Skeletal muscle cell (primary cell): ENCODE measurements at places on chromosomes 2 and 18.

DNA sequence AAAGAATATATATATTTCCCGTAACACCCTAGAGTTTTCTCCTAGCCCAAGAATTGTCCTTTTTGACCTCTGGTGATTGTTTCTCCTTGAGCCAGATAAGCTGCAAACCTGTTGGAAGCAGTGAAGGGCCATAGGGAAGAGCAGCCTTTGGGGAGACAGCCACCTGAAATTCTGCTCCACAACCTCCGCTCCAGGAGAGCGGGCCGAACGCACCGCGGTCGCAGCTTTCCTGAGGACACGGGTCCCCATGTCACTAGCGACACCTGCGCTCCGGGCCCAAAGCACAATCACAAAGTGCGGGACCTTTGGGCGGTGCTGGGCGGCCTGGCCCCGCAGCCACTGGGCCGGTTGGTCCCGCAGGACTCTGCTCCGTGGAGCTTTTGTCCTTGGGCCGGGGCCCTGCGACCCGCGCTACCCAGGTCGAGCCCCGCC is 557 bp upstream of the DSG2 start:
- DNase-seq, result no peak

- no peak for DNase-seq
Observed at GRCh38 chr2:145412155-145412554, 892.2 kb upstream of the ZEB2 start.

GRCh38 chr2:213451542-213452239 is 167.4 kb downstream of the SPAG16 start:
- no peak for DNase-seq

DNA sequence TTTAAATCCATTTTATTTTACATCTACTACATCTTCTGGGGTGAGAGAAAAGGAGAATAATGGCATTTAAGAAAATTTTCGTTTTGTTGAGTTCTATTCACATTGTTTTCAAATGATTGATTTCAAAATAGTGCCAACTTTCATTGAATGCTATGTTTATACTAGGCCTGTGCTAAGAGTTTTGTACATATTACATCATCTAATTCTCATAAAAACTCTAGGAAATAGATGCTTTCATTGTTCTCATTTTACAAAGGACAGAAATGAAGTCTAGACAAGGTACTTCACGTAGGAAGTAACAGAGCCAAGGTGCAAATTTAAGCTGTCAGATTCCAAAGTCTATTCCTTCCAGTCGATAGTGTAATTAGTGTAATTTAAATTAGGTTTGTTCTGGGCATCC is 402.8 kb upstream of the UBE2E3 start:
- peak; percentile 7 for DNase-seq

GRCh38 chr2:224175538-224175937 is 136.5 kb upstream of the SERPINE2 start:
- no peak for DNase-seq

- DNase-seq, result no peak
Observed at GRCh38 chr2:35522450-35522849, 833.1 kb upstream of the CRIM1 start.

DNA sequence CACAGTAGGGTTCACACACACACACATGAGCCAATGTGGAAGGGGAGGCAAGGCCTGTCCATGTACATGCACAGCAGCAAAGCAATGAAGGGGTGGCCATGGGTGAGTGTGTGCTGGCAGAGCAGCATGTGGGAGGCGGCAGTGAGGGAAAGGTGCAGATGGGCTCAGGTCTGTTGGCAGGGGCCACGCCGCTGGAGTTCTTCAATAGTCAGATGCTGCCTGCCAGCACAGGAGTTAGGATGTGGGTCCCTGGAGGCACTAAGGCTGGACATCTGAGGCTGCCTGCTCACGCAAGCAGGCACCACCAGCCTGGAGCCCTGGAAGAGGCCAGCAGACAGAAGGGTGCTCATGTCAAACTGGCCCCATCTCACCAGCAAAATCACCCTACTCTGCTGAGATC is 1304.9 kb downstream of the DSC3 start:
- DNase-seq, result no peak

DNA sequence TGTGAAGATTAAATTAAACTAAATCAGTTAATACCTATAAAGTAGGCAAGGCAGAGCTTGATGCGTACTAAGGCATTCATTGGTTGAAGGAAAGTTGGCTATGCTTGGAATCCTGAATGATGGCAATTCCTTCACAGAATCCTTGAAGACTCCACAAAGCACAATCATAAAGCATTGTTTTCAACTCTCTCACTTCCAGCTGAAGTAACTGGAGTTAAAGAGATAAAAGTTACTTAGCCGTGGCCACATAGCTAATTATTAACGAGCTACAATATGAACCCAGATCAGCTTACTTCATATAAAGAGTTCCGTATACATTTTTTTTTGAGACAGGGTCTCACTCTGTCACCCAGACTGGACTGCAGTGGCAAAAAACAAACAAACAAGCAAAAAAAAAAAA is 483.9 kb upstream of the DDX18 start:
- DNase-seq, result no peak
